ENCODE measurements at places on chromosomes 5 and 9.

DNA sequence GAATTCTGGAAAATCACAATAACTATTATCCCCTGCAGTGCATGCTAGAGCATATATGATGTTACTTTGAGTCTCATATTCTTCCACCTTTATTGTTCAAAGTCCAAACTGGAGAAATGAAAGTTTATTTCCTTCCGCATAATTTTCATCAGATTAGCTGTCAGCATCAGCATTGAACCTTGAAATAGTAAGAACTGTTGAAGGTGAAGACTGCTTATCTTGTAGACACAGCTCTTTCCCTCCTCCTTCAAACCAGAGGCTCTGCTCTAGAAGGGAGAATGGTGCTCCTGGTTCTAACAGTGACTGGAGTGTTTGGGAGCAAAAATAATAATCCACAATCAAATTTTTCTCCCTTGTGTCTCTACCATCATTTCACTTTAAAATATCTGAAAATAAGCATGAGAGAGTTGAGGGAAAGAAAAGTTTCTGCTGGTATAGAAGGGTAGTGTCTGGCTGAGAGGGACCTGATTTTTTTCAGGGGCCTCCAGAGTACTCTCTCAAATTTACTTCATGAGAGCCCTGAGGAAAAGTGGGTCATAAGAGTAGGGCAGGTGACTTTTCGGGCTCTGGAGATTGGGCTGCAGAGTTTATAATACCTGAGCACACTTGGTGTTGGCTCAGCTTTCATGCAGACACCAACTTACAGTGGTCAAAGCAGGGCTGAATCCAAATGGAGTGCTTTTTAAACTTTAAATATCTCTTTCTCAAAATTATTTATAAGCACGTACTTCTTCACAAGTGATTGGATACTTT, 170.4 kb downstream of the ZDHHC21 start:
- no peak for DNase-seq

DNA sequence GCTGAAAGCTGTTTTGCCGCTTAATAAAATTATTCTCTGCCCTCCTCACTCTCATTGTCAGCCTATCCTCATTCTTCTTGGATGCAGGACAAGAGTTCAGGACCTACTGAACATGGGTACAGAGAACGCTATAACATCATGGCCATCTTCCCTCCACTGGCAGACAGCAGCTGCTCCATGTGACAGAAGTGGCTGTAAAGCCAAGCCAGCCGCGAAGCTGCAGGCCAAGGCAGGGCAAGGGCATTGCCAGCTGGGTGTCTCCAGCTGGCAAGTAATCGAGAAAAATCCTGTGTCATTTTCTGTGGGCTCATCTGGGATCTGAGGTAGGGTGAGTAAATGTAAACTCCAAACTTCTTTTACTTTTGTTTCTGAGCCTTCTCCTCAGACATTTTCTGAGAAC, 84.8 kb downstream of the SLC25A46 start:
- no peak for DNase-seq

DNA sequence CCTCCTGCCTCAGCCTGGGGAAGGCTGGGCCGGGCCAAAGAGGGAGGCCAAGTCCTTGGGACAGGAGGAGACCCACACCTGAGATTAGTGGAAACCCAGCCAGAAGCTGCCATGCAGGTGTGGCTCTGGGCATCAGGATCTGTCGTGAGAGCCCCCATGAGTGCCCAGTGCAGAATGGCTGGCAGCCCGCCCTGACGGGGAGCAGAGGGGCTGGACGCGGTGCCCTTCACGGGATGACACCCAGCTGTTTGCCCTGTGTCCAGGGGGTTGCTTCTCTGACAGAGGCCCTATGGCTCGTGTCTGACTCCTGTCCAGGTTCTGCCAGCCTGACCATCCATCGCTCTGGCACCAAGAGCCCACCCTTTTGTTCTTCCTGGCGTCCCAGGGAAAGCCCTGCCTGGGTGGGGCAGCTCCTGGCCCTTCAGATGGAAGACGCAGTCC, 8.5 kb downstream of the DIPK1B start:
- no peak for DNase-seq

DNA sequence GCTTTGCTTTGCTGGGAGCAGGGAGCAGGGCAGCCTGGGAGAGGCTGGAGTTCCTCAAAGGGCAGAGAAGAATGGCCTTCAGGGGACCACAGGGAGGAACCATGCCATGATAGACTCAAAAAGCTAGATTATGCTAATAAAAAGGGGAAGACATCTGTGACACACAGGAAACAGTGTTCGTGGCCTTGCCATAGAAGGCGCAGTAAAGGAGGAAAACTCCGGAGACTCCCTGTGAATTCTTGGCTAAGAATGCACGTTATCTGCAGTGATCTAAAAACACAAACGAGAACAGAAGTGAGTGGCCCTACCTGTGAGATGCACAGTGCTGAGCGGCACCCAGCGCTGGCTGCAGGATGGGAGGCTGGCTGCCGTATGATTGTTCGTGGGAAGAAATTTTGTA, 15.9 kb upstream of the LTC4S start:
- no peak for DNase-seq

DNA sequence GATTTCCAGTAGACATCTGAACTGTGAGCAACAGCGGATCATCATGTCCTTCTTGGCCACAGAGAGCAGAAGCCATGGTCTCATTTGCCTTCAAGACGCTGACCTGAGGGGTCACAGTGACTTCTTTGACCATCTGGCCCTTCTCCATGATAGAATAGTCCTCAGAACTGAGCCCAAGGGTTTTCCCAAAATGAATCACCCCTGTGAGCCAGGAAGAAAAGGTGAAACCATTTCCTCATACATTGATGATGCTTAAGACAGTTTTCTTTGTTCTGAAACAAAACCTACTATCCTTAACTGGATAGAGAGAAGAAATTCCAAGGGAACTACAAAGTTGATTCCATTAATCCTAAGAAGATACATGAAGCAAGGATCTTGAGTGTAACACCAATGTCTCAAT, 503.9 kb downstream of the CTNND2 start:
- no peak for DNase-seq

- DNase-seq = no peak
Observed at GRCh38 chr9:137544176-137544760, 5.9 kb downstream of the PNPLA7 start.

DNA sequence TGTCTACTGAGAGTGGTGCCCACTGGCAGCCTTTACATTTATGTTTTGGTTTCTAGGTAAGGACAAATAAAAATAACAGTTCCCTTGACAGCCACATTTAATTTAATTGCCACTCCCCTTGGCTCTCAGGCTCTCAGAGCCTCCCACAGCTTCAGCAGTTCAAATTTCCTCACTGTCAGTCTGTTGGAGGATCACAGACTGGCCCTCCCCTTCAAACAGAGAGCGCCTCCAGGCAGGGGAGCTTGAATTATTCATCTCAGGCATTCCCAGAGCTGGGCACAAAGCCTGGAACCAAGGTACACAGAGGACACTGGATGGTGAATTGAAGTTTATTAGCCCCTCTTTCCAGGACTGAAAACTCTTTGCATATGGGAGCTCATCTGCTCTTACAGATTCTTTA, 407.7 kb downstream of the SPOCK1 start:
- DNase-seq = no peak

DNA sequence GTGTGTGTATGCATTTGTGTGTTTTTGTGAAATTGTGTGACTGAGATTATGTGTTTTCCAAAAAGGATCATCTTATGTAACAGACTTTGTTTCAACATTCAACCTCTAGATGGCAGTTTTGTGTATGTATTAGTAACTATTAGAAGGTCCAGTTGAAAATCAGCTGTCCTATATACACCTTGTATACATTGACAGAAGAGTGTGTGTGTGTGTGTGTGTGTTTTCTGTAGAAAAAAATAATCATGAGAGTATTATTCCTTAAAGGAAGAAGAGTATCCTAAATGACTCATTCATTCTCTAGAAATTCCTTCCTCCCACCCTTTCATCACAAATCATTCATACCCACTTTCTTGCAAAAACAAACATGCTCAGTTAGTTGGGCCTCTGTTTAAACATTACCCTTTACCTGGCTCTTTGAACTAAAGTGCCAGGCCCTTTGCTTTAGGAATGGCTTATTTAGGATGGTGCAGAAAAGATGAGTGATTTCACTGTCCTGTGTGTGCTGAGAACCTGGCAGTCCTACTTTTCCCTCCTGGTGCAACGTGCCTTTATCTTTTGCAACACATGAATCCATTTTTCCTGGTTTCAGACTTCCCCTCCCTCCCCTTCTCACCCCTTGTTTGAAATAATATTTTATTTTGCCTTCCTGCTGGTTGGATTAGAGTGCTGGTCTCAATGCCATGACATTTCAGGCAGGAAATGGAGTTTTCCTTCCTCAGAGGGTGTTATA, 152.2 kb downstream of the ARHGAP26 start:
- DNase-seq = no peak

DNA sequence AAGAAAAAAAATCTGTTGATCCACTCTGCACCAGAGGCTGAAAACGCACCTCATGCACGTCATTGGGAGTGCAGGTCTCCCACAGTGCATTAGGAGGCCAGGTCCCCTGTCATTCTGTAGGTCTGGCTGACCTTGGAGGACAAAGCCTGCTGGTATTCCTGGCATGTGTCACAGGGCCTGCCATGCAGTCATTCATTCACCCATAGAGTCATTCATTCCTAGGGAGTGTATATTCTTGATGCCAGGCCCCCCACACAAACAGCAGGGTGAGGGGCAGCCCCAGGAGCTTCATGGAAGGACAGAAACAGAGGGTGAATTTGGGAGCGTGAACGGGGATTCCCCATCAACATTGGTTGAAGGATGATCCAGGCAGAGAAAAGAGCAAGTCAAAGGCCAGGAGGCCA, 2.2 kb downstream of the GBGT1 start:
- DNase-seq = peak; percentile 12

DNA sequence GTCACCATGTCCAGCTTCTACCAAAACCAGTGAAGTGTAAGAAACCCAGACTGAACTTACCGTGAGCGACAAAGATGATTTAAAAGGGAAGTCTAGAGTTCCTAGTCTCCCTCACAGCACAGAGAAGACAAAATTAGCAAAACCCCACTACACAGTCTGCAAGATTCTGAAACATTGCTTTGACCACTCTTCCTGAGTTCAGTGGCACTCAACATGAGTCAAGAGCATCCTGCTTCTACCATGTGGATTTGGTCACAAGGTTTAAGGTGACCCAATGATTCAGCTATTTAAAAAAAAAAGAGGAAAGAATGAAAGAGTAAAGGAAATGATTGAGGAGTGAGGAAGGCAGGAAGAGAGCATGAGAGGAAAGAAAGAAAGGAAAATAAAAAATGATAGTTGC, 19.8 kb downstream of the IL7R start:
- DNase-seq = no peak

GRCh38 chr5:89849830-89850512, 559.6 kb downstream of the CETN3 start:
- DNase-seq = no peak
